Panc1 (cell line): ENCODE measurements at places on chromosomes 11 and 22. TPM values are rescaled to one million over a fixed set of nuclear protein-coding genes. Genes with fewer than 3 reads are reported as not detected.

DNA sequence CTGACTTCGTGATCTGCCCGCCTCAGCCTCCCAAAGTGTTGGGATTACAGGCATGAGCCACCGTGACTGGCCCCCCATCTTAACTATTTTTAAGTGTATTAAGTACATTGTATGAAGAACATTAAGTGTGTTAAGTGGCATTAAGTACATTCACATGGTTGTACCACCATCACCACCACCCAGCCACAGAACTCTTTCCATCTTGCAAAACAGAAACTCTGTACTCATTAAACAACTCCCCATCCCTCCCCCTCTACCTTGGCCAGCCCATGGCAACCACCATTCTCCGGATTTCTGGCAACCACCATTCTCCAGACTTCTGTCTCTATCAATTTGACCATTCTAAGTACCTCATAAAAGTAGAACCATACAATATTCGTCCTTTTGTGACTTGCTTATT is 17.8 kb upstream of the PEX26 start:
- DNase-seq = no peak

DNA sequence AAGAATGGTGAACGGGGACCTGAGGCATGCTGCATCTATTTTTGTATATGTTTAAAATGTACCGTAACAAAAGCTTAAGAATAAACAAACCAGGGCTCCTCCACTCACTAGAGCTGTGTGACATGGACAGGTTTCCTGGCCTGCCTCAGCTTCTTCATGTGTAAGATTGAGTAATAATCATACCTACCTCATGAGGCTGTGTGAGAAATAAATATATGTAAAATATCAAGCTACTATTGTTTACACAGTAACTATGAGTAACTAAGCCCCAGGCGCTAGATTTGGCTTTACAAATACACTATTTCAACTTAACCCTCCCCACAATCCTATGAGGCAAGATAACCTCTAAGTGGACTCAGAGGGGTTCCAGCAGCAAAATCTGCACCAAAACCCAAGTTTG is 66.4 kb downstream of the SMCO4 start:
- DNase-seq = no peak

DNA sequence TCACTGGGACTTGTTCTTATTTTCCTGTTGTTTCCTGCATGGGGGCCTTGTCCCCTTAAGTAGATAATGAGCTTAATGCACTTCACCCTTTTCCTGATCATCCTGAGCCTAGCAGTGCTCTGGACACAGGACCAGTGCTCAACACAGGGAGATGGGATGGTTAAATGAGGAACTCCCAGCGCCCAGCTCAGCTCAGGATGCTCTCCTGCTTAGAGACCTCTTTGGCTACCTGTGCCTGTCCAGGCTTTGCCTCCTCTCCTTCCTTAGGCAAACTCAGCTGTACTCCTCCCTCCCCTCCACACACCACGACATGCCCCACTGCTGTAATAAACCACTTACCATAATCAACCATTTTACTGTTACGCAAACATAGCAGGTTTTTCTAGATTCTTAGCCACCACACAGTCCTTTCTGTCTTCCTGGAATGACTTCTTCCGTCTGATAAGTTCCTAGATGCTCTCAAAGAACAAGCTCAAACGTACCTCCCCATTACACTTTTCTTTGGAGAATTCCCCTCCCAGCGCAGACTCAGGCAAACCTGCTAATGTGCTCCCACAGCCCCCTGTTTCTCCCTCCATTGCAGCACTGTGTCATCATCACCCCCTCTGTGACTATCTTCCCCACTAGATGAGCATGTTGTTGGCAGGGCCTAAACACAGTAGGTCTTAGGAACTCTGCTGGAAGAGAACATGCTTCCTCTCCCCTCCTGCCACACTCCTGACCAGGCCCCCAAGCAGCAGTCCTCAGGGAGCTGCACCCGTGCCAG is 113.6 kb downstream of the MICAL2 start:
- no peak for DNase-seq

Gene CAPN5
- 17.3 TPM for total RNA-seq

DNA sequence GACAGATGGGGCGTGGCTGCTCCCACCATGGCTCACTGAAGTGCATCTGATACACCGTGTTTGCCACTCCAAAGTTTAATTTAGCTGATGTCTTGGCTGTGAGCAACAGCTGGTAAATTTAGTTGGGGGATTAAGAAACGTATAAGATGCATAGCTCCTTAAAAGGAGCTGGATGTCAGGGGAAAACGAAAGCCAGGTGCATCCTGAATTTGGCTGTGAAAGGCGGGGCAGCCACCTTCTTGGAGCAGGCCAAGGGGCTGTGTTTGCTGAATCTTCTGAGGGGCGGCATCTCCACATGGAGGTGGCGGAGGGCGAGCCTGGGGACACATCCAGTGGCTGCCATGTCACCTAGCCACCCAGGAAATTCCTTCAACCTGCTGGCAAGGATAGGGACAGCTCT is 20.7 kb upstream of the NCF4 start:
- no peak for DNase-seq

DNA sequence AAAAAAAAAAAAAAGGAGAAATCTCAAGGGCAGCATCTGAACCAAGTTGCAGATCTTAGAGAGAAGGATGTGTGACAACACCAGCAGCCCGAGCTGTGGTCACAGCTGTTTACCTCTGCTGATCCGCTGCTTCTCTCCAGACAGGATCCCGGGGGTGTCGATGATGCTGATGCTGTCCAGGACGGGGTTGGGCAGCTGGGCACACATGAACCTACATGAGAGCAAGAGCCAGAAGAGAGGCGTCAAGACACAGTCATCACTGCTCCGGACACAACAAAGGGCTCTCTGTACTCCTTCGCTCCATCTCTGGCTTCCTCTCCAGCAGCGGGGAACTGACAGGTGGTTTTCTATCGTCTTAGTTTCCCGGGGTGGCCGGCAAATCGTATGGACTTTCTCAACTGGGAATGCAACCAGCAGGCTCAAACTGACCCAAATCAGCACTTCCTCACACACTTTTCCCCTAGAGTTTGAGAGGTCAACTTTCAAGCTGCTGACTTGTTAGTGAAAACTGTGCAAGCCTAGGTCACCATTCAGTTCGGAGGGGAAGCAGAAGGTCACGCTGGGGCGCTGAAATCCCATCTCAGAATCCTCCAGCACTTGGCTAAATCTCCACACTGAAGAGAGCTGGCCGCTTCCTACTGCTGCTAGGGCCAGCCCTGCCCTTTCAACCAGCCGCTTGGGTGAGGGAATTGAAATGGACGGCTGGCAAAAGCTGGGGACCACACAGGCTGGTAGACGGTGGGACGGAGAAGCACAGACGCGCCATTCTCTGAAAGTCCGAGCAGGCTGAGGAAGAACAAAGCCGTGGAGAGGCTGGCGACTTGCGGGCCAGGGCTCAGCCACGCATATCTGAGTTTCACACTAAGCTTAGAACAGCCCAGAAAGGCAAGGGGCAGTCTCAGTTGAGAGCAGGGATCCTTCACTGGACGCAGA is 3.8 kb downstream of the EHD1 start:
- DNase-seq = no peak

DNA sequence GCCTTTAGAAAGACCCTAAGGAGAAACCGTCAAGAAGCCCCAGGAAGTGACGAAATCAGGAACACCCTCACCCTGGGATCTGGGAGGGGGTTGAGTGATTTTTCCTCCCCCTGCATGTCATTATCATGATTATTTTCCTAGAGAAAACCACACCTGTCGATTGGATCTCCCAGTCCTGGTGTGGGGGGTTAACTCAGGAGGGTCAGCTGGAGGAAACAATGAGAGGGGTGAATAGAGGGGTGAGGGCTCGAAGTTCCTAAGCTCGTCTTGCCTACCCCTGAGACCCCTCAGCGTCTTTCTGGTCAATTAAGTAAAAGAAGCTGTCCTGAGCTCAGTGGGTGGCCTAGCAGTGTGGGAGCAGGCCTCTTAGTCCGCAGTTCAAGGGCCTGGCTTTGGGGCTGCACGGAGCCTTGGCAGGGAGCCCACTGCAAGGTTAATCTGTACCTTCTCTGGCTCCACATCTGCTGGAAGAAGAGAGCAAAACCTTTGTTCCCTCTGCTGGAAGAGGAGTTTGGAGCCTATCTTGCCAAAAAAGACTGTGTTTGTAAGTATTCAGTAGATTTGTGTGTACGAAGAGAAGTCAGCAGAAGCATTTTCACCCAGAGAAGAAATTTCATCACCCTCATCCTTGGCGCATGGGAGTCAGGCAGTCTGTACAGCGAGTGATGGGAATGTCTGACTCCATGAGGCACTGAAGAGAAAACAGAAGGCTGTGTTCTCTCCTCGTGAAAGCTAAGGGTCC is 34.2 kb upstream of the FTH1 start:
- DNase-seq = no peak

DNA sequence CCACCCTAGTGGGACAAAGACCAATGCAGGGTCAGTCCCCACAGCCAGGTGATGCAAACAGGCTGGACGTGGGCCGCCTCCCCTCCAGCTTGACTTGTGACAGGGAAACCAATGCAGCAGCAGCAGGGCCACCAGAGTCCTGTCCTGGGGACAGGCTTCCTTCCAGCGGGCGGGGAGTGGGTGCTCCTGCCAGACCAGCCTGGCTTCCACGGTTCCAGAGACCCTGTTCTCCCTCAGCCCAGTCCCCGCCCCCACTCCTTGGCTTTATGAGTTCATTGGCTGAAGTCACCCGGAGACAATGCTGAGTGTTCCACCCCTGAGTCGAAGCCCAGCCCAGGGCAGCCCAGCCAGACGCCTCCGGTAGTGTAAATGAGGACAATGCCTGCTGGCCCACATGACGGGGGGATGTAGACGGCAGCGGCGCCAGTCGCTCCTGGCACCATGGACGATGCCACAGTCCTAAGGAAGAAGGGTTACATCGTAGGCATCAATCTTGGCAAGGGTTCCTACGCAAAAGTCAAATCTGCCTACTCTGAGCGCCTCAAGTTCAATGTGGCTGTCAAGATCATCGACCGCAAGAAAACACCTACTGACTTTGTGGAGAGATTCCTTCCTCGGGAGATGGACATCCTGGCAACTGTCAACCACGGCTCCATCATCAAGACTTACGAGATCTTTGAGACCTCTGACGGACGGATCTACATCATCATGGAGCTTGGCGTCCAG is at the start of gene TSSK2:
TSSK2 (plus strand) TSS at position 350 of the 726 bp plus-strand sequence; CDS start at position 442, 92 bp downstream.
- no peak for DNase-seq

Gene LARGE1
- 2.5 TPM for total RNA-seq

DNA sequence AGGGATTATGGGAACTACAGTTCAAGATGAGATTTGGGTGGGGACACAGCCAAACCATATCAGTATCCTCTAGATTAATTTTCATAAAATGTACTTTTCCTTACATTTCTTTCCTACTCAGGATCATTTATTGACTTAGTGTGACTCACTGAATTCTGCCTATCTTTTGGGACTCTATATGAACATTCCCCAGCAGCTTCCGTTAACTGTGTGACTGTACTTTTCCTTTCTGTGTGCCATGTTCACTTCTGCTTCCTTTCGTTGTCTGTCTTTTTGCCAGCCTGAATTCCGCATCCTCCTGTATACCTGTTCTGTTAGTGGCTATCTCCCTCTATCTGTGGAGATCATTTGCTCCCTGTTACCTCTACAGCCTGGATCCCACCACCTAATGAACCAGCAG is 48.8 kb downstream of the SPECC1L start:
- no peak for DNase-seq

- no peak for DNase-seq
Observed at GRCh38 chr11:123299721-123300120, 104.7 kb upstream of the CLMP start.
